Choroid plexus epithelial cell (primary cell): ENCODE measurements at places on chromosomes 13 and 19.
A peak's percentile ranks its signal among the peaks of the same experiment; 100 is the strongest.

DNA sequence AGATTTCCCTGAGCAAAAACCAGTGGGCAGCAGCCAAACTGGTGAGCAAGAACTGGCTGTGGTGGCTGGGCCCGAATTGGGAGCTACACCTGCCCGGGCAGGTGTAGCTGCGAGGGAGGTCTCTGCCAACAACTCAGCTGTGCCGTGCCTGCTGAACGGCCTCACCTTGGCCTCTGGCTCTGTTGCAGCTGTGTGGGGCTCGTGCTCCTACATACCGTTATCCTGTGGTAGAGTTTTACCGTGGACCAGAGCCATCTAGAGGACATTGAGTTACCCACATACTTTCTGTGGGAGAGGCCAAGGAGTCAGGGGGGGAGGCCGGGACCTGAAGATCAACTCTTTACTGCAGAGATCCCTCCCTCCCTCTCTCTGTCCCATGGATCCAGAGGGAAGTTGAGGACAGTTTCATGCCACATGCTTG is 113.2 kb downstream of the TM9SF2 start:
- peak; percentile 58 for DNase-seq

DNA sequence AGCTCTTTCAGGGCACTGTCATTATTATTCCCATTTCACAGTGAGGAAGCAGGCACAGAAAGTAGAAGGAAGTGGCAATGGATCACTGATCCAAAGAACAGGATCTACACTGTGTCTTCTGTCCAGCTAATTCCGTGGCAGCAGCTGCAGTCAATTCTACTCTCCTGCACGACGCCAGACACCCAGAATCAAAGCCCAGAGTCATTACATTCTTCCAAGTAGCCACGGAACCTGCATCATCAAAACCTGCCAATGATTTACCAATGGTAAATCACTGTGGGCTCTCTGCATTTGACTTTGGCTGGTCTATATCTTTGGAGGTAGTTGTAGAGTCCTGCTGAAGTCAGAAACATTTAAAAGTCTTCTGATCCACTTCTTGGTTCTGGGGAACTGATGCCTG is 767.7 kb downstream of the LIG4 start:
- no peak for DNase-seq

- DNase-seq, result peak; percentile 98
Observed at GRCh38 chr13:48636550-48636949, 17.2 kb upstream of the CYSLTR2 start.

DNA sequence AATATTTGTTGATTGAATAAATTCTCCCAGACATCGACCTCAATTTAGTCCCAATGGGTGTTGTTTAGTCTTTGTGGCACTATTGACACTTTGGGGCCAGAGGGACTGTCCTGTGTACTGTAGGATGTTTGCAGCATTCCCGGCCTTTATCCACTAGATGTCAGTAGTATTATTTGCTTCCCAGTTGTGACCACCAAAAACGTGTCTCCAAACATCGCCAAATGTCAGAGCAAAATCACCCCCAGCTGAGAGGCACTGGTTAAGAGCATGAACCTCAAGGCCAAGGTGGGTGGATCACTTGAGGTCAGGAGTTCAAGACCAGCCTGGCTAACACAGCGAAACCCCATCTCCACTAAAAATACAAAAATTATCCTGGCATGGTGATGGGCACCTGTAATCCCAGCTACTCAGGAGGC is 15.4 kb downstream of the NLRP12 start:
- peak; percentile 71 for DNase-seq

DNA sequence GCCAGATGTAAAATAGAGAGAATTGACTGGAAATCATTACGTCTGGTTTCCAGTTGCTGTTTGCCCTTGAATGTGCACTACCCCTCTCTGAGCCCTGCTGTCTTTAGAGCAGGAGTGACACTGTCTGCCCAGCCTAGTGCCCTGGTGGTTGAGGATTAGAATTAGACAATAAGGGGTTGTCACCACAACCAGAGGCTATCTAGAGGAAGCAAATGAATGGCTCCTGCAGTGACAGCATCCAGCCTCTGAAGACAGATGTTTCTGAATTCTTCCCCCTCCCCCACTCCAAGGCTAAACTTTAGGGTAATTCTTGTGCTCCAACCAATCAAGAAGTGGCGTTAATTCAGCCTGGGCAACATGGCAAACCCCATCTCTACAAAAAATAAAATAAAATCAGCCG is 2.0 kb downstream of the RAB8A start:
- DNase-seq, result no peak

DNA sequence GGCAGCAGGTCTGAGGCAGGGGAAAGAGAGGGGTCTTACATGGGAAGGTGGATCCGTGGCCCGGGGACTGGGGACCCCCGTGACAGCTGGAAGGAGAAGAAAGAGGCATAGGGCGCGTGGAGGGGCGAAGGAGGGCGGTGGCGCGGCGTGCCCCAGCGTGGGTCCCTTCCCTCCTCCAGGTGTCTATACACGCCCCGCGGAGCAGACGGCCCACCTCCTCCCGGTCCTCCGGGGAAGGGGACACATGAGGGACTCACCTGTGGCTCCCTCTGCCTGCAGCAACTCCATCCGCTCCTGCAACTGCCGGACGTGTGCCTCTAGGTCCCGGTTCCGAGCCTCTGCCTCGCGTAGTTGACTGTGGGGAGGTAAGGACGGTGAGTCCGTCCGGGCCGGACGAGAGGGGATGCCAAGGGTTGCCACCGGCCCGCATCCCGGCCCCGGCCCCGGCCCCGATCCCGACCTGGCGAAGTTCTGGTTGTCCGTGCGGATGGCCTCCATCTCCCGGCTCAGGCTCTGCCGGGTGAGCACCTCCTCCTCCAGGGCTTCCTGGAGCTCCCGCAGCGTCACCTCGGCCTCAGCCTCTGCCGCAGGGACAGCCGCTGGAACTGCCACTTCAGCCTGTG is 2.4 kb upstream of the SIX5 start:
- no peak for DNase-seq

- DNase-seq, result peak; percentile 77
Observed at GRCh38 chr13:59318320-59318930, 845.3 kb downstream of the DIAPH3 start.
